ENCODE measurements at places on chromosomes 4 and X.

DNA sequence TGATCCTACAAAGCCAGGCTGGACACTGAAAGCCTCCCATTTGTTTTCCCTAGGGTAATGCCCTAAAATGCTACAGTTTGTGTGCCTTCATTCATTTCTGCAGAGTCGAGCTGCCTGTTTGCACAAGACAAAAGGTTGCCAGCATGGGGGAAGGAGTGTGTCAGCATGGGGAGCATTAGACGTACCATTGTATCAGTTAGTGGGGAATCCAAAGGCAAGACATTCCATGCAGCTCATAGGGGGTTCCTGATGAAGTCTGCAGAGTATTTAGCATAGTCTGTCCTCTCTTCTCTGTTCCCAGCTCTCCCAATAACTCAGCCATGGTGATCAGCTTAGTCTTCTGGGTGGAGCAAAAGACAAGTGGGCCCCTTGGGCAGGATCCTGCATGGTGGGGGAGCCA is 276.9 kb upstream of the PCDH7 start:
- peak; percentile 78 for DNase-seq

DNA sequence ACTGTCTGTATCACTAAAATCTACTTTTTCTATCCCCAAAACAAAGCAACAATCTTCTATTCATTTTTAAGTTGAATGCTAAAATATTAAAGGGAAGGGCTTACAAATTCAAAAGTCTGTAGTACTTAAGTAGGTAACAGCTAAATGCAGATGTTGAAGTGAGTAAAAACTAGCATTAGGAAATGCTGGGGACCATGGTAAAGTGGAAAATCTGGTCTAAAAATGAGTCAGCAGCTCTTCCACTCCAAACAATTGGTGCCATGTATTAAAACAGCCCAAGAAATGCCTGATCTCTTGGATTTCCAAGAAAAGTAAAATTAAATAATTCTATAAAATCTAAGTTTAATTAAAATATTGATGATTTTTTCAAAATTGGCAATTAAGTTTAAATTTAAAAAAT is 73.3 kb upstream of the PPP3CA start:
- no peak for DNase-seq

DNA sequence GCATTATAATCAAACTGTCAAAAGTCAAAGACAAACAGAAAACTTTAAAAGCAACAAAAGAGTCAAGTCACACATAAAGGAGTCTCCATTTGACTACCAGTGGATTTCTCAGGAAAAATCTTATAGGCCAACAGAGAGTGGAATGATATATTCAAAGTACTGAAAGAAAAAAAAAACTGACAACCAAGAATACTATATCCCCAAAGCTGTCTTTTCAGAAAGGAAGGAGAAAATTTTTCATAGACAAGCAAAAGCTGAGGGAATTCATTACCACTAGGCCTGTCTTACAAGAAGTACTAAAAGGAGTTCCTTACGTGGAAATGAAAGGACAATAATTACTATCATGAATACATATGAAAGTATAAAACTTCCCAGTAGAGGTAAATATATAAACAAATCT is 39.0 kb downstream of the SLC10A7 start:
- DNase-seq, result no peak

DNA sequence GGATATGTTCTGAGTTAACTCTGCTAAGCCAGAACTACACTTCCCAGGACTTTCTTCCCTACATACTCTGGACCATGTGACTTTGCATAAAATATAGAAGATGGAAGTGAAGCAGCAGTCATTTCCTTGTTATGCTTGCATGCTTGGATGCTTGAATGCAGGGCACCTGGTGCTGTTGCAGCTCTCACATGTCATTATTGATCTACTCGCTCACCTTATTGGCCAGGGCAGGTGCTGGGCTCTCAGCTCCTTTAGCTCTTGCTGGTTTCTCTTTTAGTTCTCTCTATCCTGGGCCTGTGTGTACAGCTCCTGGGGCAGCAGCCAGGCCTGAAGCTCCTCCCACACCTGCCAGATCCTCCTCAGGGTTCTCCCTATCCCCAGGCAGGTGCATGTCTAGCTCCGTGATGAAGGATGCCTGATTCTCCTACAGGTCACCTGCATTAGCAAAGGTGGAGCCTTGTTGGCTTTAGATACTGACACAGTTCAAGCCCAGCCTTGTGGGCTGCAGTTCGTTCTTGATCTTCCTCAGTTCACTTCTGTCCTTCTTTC is 53.3 kb downstream of the MED28 start:
- peak; percentile 80 for DNase-seq

- peak; percentile 0 for DNase-seq
Measured at GRCh38 chrX:78708262-78708661, 39.3 kb upstream of the LPAR4 start.

DNA sequence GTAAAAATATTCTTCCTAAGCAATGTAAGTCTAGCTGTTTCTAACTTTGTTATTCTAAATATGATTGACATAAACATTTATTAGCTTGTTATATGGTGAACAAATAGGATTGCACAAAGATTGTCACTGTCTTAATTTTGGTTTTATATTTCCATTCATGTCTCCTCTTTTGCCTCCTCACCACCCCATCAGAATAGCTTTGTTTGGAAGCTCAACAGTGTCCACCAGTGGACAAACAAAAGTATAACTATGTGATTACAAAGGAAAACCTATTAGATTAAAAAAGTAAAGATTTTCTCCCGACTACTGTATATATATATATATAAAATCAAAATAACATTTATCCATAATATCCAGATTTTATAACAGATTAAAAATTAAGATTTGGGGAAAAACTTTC is 468.2 kb downstream of the ZIC3 start:
- DNase-seq, result peak; percentile 60

DNA sequence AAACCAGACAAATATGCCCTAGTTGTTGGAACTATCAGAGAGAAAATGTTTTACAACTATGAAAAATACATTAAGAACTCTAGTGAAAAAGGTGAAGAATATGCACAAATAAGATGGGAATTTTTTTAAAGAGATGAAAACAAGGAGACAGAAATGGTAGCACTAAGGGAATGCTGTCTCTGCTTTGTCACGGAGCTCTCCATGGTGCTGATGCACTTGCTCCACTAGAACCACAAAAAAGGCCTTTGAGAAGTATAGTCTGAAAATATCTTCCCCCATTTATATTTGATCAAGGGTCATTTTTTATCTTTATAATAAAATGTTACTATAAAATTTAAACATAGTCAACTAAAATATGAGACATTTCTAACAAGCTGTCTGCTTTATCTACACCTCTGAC is 1655.5 kb upstream of the AGA start:
- no peak for DNase-seq

GRCh38 chr4:47829438-47829837 is 8.4 kb downstream of the CORIN start:
- DNase-seq, result no peak

- DNase-seq, result no peak
Measured at GRCh38 chr4:48008021-48008596, 8.4 kb downstream of the CNGA1 start.

GRCh38 chr4:1417522-1418390 is 11.5 kb upstream of the NKX1-1 start:
- no peak for DNase-seq

DNA sequence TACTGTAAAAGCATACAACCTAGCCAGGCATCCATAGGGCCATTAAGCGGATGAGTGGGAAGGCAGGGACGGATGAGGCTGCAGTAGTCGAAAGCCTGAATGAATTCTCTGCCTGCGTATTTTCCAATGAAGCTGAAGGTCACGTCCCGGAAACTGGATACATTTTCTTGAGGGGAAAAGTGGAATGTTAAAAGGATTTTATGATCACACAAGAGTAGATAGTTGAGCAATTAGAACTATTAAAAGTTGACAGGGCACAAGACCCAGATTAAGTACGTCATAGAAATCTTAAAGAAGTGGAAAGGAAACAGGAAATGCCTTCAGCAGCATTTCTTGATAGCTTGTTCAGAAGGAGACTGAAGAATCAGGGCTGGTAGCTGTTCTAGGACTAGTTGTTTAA is 98.3 kb upstream of the CXXC4 start:
- DNase-seq, result no peak

GRCh38 chr4:72209600-72209999 is 177.8 kb downstream of the NPFFR2 start:
- DNase-seq, result no peak

GRCh38 chr4:7831330-7831729 is 108.3 kb downstream of the AFAP1 start:
- DNase-seq, result no peak

DNA sequence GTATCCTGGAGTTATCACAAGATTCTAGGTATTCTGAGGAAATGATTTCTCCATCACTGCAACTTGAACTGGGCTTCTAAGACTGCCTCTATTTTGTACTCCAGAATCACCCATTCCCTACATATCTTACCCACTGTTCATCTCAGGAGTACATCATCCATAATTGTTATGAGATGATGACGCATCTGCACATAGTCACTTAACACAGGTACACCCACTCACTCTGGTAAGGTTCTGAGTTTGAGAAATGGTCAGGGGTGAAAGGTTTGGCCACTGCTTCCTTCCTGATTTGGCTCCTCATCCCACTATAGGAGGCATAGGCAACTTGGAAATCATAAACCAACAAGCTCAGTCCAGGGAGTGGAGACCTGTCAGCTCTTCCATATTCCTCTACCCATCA is 143.9 kb downstream of the GLRA2 start:
- no peak for DNase-seq

DNA sequence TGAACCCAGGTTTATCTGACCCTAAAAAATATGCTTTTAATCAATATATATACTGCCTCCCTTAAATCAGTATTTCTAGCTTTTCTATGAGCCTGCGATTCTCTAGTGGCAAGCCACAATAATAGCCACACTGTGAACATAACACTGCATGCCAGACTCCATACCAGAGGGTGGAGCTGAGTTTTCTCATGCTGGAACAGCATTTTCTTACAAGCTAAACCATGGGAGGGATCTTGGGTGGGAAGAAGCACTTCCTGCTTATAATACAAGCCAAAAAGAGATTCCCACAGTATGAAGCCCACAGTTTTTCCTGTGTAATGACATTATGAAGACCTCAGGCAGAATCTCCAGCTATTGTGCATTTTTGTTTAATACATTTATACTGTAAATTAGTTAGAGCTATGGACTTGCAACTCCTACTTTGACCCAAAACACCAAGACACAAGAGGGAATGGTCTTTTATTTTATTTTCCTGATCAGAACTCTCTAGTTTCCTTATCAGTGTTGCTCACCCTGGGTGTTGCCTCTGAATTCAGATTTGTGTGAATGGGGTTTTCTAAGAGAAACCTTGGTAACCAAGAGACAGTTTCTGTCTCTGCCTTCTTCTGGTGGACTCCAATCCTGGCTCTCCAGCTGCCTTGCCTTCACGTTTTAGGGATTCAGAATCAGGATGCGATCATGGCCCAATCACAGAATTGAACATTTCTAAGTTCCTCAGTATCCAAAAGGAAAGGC is 74.5 kb upstream of the EOLA2 start:
- no peak for DNase-seq

DNA sequence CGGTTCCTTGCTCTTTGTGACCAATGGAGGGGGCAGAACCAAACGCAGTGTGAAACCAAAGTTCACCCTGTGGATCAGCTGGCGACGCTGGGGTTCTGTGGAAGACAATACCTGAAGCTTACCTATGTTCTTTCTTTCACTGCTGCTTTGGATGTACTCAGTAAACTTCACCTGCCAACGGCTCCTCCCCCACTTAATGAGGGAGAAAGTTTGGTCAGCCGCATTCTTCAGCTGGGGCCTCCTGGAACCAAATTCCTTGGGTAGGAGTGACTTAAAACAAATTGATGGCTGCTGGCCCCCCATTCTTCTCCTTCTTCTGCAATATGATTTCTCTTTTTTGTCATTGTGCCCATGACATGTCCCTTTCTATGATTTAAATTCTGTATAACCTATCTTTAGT is 282.4 kb downstream of the ANK2 start:
- DNase-seq, result no peak

- DNase-seq, result peak; percentile 79
Measured at GRCh38 chrX:10769195-10769594, 148.8 kb upstream of the MID1 start.

GRCh38 chrX:155874571-155875244 is 6.4 kb upstream of the VAMP7 start:
- no peak for DNase-seq

- no peak for DNase-seq
Measured at GRCh38 chrX:23828881-23829280, 45.9 kb downstream of the SAT1 start.

GRCh38 chr4:23238848-23239247 is 546.1 kb downstream of the GBA3 start:
- DNase-seq, result no peak

- DNase-seq, result no peak
Measured at GRCh38 chr4:22674700-22675099, 18.0 kb upstream of the GBA3 start.

DNA sequence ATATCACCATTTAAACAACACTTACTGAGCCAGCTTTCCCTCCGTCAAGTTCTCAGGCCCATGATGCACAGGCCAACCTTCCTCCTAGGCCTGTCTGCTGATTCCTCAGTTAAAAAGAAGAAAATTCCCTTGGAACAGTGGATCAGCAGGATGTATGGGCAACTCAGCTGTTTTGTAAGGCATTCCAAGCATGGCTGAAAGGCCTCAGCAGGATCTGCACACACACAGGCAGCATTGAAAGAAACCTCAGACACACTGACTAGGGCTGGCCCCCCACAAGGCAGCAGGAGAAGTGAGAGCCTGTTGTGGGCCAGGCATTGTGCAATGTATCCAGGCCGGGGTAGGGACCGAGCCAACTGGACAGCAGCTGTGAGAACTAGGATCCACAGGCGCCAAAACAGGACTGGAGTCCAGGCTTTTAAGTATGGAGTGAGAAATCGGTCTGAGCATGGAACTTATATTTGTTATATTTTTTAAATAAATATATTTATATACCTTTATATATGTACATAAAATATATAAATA is 171.4 kb downstream of the NWD2 start:
- DNase-seq, result no peak

DNA sequence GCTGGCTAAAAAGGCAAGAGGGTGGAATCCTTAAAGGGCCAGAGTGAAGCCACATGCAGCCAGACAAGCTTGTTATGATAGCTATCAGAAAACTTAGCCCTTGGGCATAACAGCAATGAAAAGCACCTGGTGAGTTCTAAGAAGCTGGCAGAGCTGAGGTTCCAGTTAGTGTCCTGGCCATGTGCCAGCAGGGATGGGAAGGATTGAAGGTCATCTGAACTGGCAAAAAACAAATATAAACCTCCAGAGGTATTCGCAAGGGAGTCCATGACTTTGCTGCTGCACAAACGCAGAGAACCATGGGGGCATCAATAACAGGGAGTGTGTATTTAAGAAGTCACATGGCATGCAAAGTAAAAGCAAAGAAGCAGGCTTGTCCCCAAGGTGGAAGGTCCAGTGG is 208.9 kb downstream of the FAM47A start:
- DNase-seq, result no peak
